Neural crest cell (in vitro differentiated cells): ENCODE measurements at places on chromosomes 16 and 17. TPM values are rescaled to one million over a fixed set of nuclear protein-coding genes. Genes with fewer than 3 reads are reported as not detected.

Gene ITGB4
- total RNA-seq: 0.64 and 1.4 TPM in 2 replicates

Gene FNDC8
- total RNA-seq: not detected in 2 replicates

Gene KAT7
- 93.5 and 99.7 TPM in 2 replicates for total RNA-seq

Gene ERN1
- total RNA-seq: 8.5 and 11.1 TPM in 2 replicates

Gene CSNK2A2
- total RNA-seq: 116 and 118 TPM in 2 replicates

Gene CPHXL2
- not detected in 2 replicates for total RNA-seq

Gene SLC47A1
- total RNA-seq: 4.1 and 4.3 TPM in 2 replicates

DNA sequence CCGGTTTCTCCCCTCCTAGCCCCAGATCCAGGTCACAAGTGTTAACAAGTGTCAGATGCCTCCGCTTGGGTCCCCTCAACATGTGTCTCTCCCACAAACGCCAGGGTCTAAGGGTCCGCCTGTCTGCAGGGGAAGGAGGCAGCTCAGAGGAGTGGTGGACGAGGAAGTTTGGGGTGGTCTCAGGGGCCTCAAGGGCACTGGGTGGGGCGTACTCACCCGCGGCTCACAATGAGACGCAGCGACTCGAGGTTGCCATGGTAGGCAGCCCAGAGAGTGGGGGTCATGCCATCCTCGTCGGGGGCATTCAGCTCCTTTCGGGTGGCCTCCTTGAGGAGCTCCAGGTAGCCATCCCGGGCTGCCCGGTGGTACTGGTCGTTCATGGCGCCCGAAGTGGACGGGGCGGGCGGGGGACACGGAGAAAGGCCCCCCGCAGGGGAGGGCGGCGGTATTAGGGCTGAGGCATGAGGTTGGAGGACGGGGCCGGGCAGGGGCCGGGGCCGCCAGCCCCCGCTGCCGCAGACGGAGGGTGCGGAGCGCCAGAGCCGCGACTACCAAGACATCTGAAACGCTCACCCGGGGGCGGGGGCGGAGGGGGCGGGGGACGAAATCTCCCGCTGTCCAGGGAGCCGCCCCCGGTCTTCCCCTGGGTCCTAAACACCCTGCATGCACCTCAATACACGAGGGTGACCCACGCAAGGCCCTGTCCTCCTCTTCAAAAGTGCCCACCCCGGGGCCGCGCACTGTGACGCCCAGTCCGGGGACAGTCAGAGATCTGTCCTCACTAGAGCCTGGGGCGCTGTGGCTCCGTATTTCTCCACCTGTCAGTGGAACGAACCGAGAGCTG is at the start of gene USH1G:
Gene USH1G (minus strand): TSS at position 562 of the 844 bp plus-strand sequence. CDS start 182 bp downstream, at position 380.
- H3K4me3 ChIP-seq: no peak within 1 kb of the TSS
- no peaks in the 10 kb centered on the region for H3K36me3 ChIP-seq
- no peak within 1 kb of the TSS for H3K27ac ChIP-seq
- no peak for DNase-seq
- peaks cover 71% of the 10 kb centered on the region for H3K27me3 ChIP-seq

GRCh38 chr17:33939959-33940358 is 315.1 kb upstream of the CCL2 start:
- no peak overlapping the region for H3K4me3 ChIP-seq
- no peaks in the 10 kb centered on the region for H3K4me1 ChIP-seq
- DNase-seq: no peak

GRCh38 chr16:75065149-75065505 is 51.5 kb downstream of the LDHD start:
- no peak overlapping the region for H3K27ac ChIP-seq
- no peaks in the 10 kb centered on the region for H3K27me3 ChIP-seq
- peaks cover 6% of the 10 kb centered on the region for H3K36me3 ChIP-seq
- H3K4me3 ChIP-seq: no peak overlapping the region

DNA sequence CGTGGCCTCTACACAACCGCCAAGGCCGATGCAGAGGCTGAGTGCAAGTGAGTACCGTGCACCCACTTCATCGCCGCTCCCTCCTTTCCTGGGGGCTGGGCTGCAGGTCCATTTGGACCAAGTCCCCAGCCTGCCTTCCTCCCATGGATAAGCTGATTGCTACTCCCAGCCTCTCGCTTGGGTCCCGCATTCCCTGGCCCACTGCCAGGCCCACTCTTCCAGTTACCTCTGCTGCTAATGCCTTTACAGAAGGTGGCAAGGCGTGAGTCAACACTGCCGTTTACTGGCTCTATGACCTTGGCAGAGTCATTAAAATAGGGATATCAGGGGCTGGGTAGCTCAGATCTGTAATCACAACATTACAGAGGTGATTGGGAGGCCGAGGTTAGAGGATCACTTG is 11.2 kb downstream of the SULT1A2 start:
- H3K27ac ChIP-seq: no peak overlapping the region
- H3K36me3 ChIP-seq: peaks cover 8% of the 10 kb centered on the region
- no peaks in the 10 kb centered on the region for H3K4me1 ChIP-seq
- H3K27me3 ChIP-seq: no peaks in the 10 kb centered on the region
- DNase-seq: no peak
- no peak overlapping the region for H3K4me3 ChIP-seq

- no peak overlapping the region for H3K4me3 ChIP-seq
- H3K4me1 ChIP-seq: no peaks in the 10 kb centered on the region
- DNase-seq: no peak
- H3K36me3 ChIP-seq: no peaks in the 10 kb centered on the region
These were observed 207.9 kb downstream of the SNX29 start for GRCh38 chr16:12184419-12184917.

GRCh38 chr16:79891458-79891857 is 290.9 kb upstream of the MAF start:
- no peaks in the 10 kb centered on the region for H3K36me3 ChIP-seq
- H3K27ac ChIP-seq: no peak overlapping the region
- no peak overlapping the region for H3K4me3 ChIP-seq
- no peaks in the 10 kb centered on the region for H3K27me3 ChIP-seq
- H3K4me1 ChIP-seq: no peaks in the 10 kb centered on the region
- no peak for DNase-seq

- H3K4me1 ChIP-seq: no peaks in the 10 kb centered on the region
- H3K36me3 ChIP-seq: no peaks in the 10 kb centered on the region
- no peak overlapping the region for H3K27ac ChIP-seq
- no peaks in the 10 kb centered on the region for H3K27me3 ChIP-seq
- DNase-seq: no peak
- no peak overlapping the region for H3K4me3 ChIP-seq
These were observed 28.2 kb downstream of the LAT start for GRCh38 chr16:29012913-29013553.

GRCh38 chr16:566475-567372 is at the start of gene NHLRC4:
TSS of gene NHLRC4 (plus strand) at chr16:567005. CDS start at chr16:568048, 1,043 bp downstream.
- H3K27me3 ChIP-seq: peaks cover 16% of the 10 kb centered on the region
- H3K36me3 ChIP-seq: no peaks in the 10 kb centered on the region
- DNase-seq: peak; percentile 43
- H3K4me1 ChIP-seq: peaks cover 25% of the 10 kb centered on the region

- H3K4me3 ChIP-seq: no peak overlapping the region
- H3K27ac ChIP-seq: no peak overlapping the region
- H3K4me1 ChIP-seq: peaks cover 11% of the 10 kb centered on the region
- H3K27me3 ChIP-seq: no peaks in the 10 kb centered on the region
These were observed 36.2 kb downstream of the SMPD3 start for GRCh38 chr16:68412061-68412460.

DNA sequence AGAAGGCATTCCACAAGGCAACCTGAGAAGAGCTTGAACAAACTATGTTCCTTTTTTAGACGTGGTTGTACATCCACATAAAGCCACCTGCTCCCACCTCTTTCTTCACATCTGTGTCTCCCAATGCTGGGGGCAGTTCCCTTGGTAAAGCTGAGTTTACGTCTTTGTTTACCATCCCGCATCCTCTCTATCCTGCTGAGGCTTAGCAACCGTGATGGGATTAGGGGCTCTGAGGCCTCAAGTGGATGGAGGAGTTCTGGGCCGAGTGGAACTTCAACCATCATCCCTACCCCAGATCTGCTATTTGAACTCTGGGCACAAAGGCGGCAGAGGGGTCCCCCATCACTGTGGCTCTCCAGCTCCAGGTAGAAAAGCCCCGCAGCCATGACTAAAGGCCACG is 94.2 kb upstream of the CREBBP start:
- no peaks in the 10 kb centered on the region for H3K36me3 ChIP-seq
- no peak overlapping the region for H3K27ac ChIP-seq
- H3K27me3 ChIP-seq: no peaks in the 10 kb centered on the region
- DNase-seq: no peak
- no peak overlapping the region for H3K4me3 ChIP-seq

DNA sequence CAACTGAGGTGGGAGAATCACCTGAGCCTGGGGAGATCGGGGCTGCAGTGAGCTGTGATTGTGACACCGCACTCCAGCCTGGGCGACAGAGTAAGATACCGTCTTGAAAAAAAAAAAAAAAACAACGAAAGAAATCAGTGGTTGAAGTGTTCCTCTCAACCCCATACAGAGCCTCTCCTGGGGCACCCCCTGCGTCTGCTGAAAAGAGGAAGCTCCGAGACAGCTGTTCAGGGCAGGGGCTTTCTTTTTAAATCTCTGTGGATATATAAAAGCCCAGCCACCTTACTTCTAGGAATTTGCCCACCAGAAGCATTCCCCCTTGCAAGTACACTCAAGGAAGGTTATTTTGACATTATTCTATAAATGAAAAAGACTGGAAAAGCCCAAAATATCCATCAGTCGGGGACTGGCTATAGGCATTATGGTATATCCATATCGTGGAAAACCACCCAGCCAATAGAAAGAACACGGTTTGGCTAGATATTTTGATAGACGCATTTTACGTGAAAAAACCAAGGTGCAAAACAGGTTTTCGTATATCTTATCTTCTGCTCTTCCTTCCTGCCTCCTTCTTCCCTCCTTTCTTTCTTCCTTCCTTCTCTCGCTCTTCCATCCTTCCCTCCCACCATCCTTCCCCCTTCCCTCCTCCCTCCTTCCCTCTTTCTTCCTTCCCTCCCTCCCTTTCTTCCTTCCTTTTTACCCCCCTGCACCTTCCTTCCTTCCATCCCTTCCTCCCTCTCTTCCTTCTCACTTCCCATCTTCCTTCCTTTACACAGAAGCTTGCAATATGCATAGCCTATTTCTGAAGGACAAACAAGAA is 9.2 kb upstream of the CCL22 start:
- H3K36me3 ChIP-seq: no peaks in the 10 kb centered on the region
- H3K27me3 ChIP-seq: peaks cover 57% of the 10 kb centered on the region
- no peak for DNase-seq
- H3K4me3 ChIP-seq: no peak overlapping the region
- no peaks in the 10 kb centered on the region for H3K4me1 ChIP-seq

- no peak for DNase-seq
- H3K36me3 ChIP-seq: peaks cover 5% of the 10 kb centered on the region
- H3K27ac ChIP-seq: no peak overlapping the region
- H3K4me3 ChIP-seq: no peak overlapping the region
- no peaks in the 10 kb centered on the region for H3K4me1 ChIP-seq
- no peaks in the 10 kb centered on the region for H3K27me3 ChIP-seq
These were observed 207.4 kb upstream of the WSB1 start for GRCh38 chr17:27086526-27086925.

- H3K4me1 ChIP-seq: no peaks in the 10 kb centered on the region
- no peaks in the 10 kb centered on the region for H3K36me3 ChIP-seq
These were observed 77.0 kb upstream of the CA10 start for GRCh38 chr17:52235516-52235915.

DNA sequence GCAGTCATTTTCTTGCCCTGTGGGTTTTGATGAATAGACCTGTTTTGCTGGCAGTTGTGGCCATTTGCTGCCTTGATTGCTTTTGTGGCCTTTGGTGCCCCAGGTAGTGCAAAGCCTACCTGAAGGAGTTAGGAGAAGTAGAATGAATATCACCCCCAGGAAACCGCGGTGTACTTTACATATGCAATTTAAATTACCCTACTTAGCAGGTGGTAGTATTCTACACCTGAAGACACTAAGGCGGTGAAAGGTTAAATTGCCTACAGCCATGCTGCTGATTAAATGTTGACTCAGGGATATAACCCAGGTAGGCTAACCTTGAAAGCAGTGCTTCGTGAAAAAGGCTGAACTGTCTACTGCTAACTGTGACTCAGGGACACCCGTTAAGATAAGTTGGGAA is 27.2 kb upstream of the WWOX start:
- no peak for DNase-seq
- H3K27me3 ChIP-seq: peaks cover 15% of the 10 kb centered on the region

GRCh38 chr17:73128496-73128895 is 36.0 kb upstream of the SLC39A11 start:
- no peak for DNase-seq
- no peak overlapping the region for H3K4me3 ChIP-seq
- H3K27me3 ChIP-seq: no peaks in the 10 kb centered on the region
- H3K36me3 ChIP-seq: no peaks in the 10 kb centered on the region

GRCh38 chr16:89860747-89861304 is 12.6 kb upstream of the TCF25 start:
- no peak overlapping the region for H3K27ac ChIP-seq
- H3K4me3 ChIP-seq: peak overlapping the region; percentile 11
- peaks cover 3% of the 10 kb centered on the region for H3K36me3 ChIP-seq
- DNase-seq: peak; percentile 70

- H3K27me3 ChIP-seq: no peaks in the 10 kb centered on the region
- no peak for DNase-seq
- H3K27ac ChIP-seq: no peak overlapping the region
- no peaks in the 10 kb centered on the region for H3K36me3 ChIP-seq
- peaks cover 20% of the 10 kb centered on the region for H3K4me1 ChIP-seq
These were observed 26.3 kb upstream of the ETV4 start for GRCh38 chr17:43572368-43572980.

DNA sequence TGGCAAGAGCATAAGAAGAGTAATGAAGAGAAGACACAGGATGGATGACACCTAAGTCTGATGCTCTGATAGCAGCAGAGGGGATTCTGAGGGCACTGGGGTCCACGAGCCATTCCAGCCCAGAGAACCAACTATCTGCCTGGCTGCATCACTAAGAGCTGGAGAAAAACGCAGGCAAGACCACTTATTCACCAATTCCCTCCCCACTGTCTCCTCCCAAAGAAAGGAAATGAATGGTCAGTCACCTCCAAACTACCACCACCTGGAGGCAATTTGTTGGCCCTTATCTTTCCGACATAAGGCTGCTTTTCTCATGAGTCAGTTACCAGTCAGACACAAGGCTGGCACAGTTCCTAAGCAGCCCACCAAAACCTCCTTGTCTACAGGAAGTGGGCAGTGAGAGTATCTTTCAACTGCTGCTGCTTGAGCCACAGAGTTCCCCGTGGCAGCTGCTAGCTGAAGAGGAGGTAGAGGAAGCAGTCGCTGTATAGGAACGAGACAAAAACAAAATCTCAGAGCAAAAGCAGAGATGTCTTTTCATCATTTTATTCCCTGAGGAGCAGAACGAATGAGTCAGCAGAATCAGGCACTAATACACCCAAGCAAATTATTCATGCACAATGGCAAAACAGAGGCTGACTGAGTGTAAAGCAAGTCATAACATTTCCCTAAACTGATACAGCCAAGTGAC is 111.1 kb downstream of the SMG6 start:
- no peak for DNase-seq
- no peak overlapping the region for H3K4me3 ChIP-seq
- peaks cover 13% of the 10 kb centered on the region for H3K36me3 ChIP-seq
- H3K4me1 ChIP-seq: peaks cover 15% of the 10 kb centered on the region
- H3K27ac ChIP-seq: no peak overlapping the region

GRCh38 chr17:50884439-50885311 is 18.5 kb upstream of the TOB1 start:
- peaks cover 23% of the 10 kb centered on the region for H3K4me1 ChIP-seq
- H3K36me3 ChIP-seq: no peaks in the 10 kb centered on the region

GRCh38 chr17:1906662-1907101 is 76.9 kb downstream of the RPA1 start:
- H3K4me1 ChIP-seq: peaks cover 30% of the 10 kb centered on the region
- peaks cover 68% of the 10 kb centered on the region for H3K27me3 ChIP-seq
- no peak overlapping the region for H3K4me3 ChIP-seq
- H3K27ac ChIP-seq: no peak overlapping the region
